ENCODE measurements at places on chromosomes 7 and 10.

GRCh38 chr7:17774716-17775288 lies 165.5 kb downstream of the SNX13 start:
- no peak for DNase-seq

DNA sequence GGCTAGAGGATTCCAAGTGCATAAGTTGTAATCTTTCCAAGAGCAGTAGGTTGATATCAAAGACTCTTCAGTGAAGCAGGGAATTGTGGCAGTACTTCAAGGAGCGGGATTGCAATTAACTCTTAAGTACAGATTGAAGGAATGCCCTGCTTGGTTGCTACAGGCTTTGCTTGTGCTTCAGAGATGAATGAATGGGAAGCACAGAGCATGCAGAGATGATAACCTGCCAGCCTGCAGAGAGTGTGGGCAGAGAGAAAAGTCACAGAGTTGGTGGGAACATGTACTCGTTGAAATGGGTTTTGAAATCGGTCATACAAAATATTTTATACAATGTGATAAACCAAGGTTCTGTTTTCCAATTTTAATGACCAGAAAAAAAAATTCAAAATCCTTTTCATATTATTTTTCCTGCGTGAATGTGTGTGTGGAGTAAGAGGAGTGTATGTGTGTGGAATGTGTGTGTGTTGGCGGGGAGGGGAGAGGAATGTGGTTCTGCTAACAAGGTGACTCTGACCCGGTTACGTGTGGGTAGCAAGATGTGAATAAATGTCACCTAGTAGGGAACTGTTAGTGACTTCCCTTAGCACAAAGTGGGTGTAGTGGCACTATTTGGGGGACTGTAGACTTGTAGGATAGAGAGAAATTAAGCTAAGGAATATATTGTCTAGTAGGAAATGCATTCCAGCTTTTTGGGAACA lies 697.8 kb downstream of the GATA3 start:
- DNase-seq: no peak

DNA sequence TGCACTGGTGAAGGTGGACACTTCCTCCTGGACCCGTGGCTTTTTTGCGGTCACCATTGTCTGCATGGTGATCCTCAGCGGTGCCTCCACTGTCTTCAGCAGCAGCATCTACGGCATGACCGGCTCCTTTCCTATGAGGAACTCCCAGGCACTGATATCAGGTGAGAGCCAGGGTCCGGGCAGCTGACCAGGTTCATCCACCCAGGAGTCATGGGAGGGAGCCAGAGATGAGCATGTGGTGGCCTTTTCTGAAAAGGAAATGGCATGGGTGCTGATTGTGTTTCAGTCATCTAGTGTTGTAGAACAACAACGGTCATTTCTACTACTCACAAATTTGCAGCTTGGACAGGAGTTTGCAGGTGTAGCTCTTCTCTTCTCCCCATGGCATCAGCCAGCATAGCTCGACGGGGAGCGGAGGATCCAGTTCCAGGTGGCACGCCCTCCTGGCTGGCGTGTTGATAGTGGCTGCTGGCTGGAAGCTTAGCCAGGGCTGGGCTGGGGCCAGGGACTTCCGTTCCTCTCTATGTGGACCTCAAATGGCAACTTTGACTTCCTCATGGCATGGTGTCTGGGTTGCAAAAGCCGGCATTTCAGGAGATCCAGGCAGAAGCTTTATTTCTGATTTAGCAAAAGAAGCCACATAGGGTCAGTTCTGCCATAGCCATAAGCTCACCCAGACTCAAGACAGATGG lies 32.7 kb downstream of the SLC29A3 start:
- no peak for DNase-seq

DNA sequence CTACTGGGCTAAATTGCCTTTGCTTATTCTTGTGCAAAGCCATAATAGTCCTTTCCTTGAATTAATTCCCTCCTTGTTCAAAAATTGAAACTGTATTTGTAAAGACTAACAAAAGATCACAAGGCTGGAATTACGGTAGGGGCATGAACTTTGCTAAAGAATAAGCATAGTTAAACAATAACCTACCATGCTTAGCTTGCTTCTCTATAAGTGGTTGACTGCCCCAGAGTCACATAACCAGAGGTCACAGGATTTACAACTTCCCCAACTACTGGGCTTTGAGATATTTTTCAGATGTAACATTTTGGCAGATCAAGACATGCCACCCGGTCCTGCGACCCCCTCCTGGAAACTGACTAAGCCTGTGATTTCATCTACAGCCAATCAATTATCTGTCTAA lies 181.4 kb downstream of the GPAM start:
- no peak for DNase-seq

- no peak for DNase-seq
Measured at GRCh38 chr7:150753239-150753638, 16.0 kb downstream of the GIMAP5 start.

GRCh38 chr7:37732253-37732652 lies 48.7 kb downstream of the GPR141 start:
- DNase-seq: peak; percentile 80

DNA sequence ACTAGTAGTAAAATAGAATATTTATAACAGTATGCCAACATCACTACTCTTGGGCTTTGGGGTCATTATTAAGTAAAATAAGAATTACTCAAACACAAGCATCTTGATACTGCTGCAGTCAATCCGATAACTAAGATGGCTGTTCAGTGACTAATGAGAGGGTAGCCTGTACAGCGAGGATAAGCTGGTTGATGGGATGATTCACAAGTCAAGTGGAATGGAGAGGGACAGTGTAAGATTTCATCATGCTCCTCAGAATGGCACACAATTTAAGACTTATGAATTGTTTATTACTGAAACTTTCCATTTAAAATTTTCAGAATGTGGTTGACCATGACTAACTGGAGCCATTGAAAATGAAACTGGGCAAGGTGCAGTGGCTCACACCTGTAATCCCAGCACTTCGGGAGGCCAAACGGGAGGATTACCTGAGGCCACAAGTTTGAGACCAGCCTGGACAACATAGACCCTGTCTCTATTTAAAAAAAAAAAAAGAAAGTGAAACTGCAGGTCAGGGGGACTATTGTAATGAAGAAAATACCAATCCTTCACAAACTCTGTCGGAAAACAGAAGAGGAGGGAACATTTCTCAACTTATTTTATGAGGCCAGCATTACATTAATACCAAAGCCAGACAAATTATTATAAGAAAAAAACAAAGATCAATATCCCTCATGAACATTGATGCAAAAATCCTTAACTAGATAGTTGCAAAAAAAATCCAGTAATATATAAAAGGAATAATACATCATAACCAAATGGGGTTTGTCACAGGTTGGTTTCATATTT lies 11.2 kb downstream of the AVL9 start:
- DNase-seq: no peak

GRCh38 chr10:11015446-11015934 lies 2.2 kb upstream of the CELF2 start:
- no peak for DNase-seq

DNA sequence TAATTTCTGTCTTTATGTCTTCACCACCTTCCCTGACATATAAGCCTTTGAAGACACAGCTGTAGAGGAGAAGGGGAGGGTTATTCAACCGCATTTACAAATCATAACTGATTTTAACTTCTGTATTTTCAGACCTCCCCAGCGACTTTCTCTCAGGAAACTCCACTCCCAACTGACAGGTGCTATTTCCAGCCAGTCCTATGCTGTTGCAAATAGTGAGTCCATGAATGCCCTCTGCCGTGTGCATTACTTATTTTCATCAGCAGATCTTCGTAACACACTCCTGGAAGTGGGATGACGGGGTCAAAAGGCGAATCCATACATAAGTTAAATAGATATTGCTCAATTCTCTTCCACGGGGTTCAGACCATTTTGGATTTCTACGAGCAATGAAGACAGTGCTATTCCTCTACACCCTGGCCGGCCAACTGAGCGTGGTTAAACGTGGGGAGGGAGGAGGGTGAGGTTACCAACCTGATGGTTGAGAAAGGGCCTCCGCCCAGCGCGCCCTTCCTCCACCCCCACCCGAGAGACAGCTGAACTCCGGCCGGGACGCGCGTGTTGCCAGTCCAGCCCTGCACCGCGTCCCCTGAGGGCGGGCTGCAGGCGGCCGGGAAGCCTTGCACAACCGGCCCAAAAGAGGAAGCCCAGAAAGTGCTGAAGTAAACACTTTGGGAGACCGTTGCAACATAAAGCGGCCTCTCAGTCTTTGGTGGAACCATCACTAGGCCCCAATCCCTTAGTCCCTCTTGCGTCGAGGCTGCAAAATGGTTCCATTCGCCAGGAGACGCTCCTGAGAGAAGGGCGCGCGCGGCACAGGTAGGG lies at the start of gene APBB1IP:
APBB1IP (plus strand) TSS at position 705 of the 825 bp plus-strand sequence. CDS start 53,986 bp downstream, outside the sequence.
- DNase-seq: peak; percentile 95

DNA sequence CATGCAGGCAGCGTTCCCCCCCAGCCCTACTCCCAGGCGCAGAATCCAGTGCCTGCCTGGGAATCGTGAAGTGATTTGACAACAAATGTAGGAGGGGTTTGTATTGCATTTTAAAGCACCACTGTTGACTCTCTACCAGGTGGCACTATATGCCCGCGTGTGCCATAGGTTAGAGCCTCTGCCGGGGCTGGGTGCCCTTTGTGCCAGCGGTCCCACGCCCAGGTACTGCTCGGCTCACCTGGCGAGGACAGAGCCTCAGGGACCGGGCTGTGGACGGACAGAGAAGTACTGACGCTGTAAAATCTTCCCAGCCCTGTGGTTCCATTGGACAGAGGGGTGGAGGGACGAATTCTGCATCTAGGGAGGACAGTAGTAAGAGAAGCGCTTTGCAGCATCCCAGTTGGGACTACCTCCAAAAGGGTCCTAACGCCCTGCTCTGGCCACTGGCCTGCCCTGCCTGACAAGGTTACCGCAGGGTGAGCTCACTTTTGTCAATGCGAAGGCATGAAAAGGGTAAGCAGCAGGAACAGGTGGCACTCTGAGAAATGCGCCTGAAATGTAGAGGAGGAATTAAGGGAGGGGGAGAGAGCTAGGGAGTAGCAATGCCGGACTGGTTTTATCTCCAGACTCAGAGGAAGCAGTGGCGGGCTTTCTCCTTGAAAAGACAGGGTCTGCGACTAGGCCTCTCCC lies 788 bp upstream of the CACNA2D1 start:
- no peak for DNase-seq

- peak; percentile 25 for DNase-seq
Measured at GRCh38 chr10:21532694-21533466, 1.2 kb upstream of the MLLT10 start.

- DNase-seq: no peak
Measured at GRCh38 chr10:96168546-96168945, 38.4 kb downstream of the ZNF518A start.

- DNase-seq: no peak
Measured at GRCh38 chr7:80247144-80247543, 112.5 kb downstream of the GNAI1 start.

GRCh38 chr7:155951554-155952158 lies 139.4 kb upstream of the SHH start:
- DNase-seq: no peak

GRCh38 chr7:50690541-50691011 lies 92.1 kb downstream of the GRB10 start:
- no peak for DNase-seq

DNA sequence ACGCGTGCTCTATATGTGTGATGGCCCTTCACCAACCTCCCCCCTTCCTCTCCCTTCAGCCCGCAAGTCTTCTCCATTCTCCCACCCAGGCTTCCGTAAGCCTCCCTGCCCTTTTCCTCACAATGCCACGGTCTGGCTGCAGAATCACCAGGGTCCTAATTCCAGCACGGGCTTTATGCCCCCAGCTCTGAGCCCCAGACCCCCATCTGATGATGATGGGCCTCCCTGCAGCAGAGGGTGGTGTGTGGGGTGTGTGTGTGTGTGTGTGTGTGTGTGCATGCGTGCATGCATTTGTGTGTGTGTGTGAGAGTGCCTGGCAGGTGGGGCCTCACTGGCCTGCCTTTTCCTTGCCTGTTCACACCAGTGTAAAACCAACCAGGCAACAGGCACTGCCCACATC lies 109.9 kb downstream of the OAT start:
- no peak for DNase-seq

DNA sequence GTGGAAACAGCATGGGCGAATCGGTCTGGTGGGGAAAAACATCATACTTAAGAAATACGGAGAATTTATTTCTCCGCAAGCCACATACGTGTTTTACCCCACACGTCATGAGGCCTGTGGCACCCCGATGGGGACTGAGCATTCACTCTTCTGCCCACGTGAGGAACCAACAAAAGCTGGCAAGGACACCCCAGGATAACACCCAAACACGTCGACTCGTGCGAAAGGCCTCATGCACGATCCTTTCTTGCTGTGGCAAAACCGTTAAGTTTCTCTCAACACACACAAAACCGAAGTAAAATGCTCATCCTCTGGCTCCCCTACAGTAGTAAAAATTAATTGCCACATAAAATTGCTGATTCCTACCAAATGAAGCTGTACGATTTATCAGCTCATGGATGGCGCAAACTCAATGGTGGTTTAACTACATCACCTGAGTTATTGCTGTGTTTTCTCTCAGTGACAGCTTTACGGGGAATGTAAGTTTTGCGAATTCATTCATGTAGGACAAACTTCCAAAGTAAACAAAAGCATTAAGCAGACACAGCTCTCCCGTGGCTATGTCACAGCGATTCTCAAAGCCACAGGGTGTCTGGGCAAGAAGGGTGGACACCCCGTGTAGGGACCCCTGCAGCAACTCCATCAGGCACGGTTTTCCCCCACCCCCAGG lies 97.0 kb downstream of the CTBP2 start:
- DNase-seq: no peak

DNA sequence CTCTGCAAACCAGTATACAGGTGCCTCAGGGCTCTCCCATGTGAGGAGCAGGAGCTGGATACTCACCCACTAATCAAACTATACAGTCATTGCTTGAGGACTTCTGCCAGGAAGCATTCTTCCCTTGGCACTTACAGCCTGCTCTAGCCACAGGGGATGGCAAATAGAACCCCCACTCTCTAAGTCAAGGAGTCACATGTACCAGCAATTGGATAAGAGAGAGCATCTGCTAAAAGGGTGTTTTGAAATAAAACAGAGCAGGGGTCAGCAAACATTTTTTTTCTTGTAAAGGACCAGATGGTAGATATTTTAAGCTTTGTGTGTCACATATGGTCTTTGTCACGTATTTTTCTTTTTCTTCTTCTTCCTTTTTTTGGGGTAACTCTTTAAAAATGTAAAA lies 865.2 kb upstream of the GHITM start:
- DNase-seq: no peak

GRCh38 chr10:69318106-69318866 lies 40.0 kb downstream of the HK1 start:
- DNase-seq: peak; percentile 90

DNA sequence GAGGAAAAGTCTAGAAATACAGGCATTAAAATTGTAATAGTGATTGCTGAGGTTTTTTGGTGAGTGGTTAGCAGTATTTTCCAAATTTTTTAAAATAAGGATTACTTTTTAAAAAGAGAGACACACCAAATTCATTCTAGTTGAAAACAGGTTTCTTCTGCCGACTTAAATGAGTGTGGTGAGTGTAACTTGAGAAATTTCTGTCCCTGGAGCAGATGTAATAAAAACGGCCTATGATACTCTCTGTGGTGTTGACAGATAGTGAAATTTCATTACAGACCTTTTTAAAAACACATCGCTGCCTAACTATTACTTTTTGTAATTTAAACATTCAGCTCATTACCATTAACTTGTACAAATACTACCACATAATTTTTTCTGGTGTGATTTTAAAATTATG lies 90.1 kb downstream of the CYP51A1 start:
- no peak for DNase-seq

- no peak for DNase-seq
Measured at GRCh38 chr7:55423891-55424290, 58.8 kb downstream of the LANCL2 start.
